ENCODE measurements at places on chromosomes 3 and 15.

DNA sequence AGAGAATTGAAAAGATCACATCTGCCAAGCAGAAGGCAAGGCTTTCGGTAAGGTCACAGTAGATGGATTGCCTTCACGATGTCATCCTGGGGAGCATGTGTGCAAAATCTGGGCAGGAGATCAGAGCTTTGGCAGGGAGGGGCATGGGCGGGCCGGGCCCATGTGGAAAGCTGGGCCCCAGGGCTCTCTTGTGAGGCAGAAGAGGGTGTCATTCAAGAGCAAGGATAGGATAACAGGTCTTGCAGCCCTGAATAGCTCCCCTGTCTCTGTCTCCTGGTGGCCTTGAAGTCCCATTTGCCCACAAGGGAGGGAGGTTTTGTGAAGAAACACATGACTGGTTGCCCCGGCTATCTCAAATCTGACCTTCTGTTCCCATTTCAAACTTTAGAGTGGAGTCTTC is 172.0 kb downstream of the OPA1 start:
- DNase-seq = no peak

GRCh38 chr15:53068636-53069035 is 278.5 kb upstream of the ONECUT1 start:
- no peak for DNase-seq

DNA sequence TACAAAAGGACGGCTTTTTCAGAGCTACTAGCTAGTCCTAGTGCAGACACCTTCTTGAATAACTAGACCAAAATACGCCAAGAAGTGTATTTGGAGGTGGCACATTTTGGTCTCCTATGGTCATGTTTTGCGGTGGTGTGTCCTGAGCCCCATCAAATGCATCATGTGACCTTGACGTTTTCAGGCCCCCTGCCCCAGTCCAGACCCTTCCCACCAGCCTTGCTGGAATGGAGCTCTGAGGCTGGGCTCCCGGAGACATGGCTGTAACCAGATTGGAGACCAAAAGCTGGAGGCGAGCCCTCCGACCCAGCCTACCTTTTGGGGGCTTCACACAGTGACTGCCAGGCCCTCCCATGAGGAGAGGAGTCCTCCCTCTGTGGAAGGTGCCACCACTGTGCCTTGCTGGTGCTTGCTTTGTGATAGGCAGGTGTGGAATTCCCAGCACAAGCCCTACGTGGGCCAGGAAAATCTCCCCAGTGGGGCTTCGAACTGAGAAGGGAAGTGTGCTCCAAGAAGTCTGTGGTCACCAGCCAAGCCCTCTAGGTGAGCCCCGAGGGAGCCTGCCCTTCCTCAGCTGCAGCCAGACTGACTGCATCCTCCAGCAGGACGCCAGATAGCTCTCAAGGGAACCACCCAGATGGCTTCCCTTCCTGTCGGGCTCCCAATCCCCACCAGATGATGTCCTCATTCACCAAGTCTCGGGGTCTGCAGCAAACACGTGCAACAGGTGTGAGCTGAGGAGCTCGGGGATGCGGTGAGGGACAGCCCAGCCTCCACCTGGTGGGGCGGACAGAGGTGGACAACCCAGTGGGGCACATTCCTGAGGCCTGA is 126.2 kb downstream of the ASB7 start:
- DNase-seq = no peak

DNA sequence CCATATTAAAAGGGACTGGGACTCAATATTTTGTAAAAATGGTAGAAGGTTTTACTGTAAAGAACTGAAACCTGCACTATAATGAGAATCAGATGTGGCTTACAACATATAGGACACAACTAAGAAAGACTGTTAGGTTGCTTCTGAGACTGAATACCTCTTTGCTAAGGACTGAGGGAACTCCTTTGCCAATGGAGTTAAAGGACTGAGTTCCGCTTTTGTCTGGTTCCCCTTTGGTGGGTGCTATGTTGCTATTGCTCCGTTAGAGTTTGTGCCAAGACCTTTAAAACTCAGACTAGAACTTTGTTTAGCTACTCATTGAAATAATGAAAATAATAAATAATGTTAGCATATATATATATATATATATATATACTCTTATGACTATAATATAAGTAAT is 147.8 kb upstream of the KCNMB2 start:
- DNase-seq = no peak

DNA sequence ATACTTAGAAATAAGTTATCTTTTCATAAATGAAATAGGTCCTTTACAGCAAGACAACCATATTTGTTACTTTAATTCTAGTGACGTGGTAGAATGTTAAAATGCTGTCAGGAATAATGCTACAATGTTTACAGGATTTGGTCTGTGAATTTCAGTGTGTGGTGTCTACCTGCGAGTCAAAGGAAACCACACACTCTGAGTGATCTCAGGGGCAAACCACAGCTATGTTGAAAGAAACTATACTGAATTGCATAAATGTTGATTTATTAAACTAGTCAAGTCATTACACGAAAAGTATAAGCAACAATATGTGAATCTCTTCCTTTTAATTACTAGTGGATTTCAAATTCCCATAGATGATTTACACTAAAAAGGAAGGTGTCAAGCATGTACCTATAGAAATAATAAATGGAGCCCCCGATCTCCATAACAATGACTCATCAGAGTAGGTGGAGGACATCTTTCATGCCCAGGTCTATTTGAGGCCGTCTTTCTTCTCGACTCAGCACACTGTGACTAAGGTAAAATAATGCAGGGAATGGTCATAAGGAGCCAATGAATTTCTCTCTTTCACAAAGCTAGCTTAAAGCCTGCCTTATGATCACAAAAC is 463.0 kb downstream of the ERC2 start:
- DNase-seq = no peak

Data from large intestine (tissue), 12 donors.